Activated CD4-positive, alpha-beta T cell treated with anti-CD3 and anti-CD28 coated beads for 24 hours (primary cell): ENCODE measurements at places on chromosomes 3 and 15.

- DNase-seq = no peak
Observed at GRCh38 chr15:70459312-70459711, 304.0 kb downstream of the UACA start.

- no peak for DNase-seq
Observed at GRCh38 chr3:66409771-66410754, 90.8 kb downstream of the LRIG1 start.

DNA sequence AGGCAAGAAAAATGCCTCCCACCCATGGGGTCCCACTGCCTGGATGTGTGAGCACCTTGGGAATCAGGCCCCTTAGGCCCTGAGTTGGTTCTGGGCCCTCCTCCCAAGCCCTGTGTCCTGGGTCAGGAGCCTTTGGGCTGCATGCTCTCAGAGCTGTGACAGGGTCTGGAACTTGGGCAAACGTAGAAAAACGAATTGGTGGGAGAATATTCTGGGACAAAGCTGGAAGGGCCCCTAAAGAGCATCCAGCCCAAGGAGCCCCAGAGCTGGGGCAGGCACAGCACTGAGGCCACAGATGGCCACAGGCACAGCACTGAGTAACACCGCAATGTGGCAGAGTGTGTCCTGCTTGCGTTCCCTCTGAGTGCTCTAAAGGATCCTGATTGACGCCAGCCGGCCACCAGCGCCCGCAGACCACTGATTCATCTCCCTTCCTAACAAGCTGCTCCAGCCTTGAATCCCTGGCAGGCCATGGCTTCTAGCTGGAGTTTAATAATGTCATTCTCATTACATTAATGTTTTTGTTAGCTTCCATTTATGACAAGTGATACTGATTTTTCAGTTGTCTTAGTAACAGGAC, 18.6 kb upstream of the SEC13 start:
- no peak for DNase-seq

- no peak for DNase-seq
Observed at GRCh38 chr3:65928110-65928509, 110.6 kb downstream of the MAGI1 start.

- no peak for DNase-seq
Observed at GRCh38 chr15:101669744-101670143, 17.6 kb upstream of the TM2D3 start.

DNA sequence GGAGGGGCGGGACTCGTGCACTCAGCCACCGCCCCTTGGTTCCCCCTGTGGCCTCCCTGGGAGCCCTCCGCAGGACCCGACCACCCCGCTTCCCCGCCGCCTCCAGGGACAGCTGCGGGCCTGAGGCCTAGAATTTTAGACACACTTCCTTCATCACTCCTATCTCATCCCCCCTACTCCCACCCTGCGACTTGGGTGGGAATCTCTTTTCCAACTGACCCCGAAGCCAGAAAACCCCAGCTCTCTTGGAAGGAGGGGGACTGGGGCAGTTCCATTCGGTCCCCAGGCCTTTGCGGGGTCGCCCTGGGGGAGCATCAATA, 289 bp upstream of the TFDP2 start:
- no peak for DNase-seq

DNA sequence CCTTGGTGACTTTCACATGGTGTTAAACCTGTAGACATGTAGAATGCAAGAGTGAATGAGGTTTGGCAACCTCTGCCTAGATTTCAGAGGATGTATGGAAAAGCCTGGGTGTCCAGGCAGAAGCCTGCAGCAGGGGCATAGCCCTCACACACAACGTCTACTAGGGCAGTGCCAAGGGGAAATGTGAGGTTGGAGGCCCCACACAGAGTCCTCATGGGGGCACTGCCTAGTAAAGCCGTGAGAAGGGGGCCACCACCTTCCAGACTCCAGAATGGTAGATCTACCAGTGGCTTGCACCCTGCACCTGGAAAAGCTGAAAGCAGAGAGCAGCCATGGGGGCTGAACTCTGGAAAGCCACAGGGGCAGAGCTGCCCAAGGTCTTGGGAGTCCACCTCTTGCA, 241.2 kb downstream of the KLF13 start:
- DNase-seq = no peak

DNA sequence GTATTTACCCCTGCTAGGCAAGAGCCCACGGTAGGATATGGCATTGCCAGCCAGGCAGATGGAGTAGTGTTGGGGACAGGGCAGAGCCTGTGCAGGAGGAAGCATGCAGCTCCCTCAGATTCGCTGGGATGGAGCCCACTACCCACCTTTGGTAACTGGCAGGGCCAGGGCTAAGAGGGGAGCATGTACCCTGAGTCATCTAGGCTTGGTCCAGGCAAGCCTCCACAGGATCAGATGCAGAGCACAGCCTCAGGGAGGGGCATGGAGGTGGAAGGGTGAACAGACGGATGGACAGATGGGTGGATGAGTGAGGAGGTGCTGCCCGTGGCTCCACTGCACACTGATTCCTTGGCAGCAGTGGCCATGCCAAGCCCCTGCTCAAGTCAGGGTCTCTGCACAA, 33.0 kb downstream of the IL20RB start:
- no peak for DNase-seq

DNA sequence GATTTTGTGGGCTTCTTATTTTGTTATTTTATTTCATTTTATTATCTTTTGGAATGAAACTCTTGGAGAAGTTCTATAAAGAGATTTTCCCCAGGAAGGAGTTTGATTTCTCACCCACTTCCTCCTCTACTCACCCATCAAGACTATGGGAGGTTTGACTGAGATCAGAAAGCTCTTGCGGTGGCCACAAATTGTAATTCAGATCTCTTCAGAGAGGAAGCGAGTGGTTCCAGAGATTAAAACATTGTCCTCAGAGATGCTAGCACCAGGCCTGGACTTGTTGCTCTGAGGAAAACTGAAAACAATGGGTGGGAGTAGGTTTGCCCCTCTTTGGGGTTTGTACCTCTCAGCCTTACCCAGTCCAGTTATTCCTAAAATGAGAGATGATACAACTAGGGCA, 8.1 kb upstream of the MUC13 start:
- DNase-seq = no peak

DNA sequence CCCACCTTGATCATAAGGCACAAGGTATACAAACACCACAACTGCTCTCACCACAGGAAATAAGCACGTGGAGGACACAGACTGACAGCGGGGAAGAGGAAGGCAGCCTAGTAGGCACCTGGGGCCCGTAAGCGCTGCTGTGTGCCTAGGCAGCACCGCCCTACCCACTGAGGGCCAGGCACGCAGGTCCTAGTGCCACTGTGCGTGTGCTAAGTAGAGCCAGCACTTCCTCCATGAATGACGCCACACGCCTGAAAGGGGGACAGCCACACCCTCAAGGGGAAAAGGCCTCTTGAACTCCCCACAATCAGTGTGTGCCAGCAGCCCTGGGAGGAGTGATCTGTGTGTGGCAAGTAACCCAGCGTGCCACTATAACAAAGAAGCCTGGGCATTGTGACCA, 73.0 kb downstream of the ATP1B3 start:
- no peak for DNase-seq

GRCh38 chr15:72231833-72232478, 966 bp upstream of the PKM start:
- DNase-seq = no peak

- DNase-seq = no peak
Observed at GRCh38 chr3:55904716-55905115, 417.6 kb upstream of the WNT5A start.

GRCh38 chr15:98763179-98763578, 114.8 kb downstream of the IGF1R start:
- DNase-seq = no peak

- DNase-seq = no peak
Observed at GRCh38 chr3:128648940-128649663, 1.5 kb downstream of the RPN1 start.

- no peak for DNase-seq
Observed at GRCh38 chr15:84112025-84112424, 123.5 kb upstream of the GOLGA6L4 start.

DNA sequence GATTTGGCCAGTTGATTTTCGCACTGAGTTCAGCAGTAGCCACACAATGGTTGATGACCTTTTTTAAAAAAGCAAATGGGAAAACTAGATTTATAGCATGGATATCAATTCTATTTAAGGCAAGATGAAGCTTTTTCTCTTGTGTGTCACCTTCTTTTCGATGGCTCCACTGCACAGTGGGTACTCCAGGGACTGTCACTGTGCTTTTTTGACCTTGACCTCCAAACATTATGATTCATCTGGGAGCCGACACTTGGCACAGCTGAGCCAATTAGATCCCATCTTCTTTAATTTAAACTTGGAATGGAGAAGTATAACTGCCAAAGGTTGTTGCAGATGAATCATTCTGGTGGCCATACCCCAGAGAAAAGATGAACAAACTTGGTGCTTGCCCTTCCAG, 367.3 kb downstream of the EPHA6 start:
- DNase-seq = no peak

DNA sequence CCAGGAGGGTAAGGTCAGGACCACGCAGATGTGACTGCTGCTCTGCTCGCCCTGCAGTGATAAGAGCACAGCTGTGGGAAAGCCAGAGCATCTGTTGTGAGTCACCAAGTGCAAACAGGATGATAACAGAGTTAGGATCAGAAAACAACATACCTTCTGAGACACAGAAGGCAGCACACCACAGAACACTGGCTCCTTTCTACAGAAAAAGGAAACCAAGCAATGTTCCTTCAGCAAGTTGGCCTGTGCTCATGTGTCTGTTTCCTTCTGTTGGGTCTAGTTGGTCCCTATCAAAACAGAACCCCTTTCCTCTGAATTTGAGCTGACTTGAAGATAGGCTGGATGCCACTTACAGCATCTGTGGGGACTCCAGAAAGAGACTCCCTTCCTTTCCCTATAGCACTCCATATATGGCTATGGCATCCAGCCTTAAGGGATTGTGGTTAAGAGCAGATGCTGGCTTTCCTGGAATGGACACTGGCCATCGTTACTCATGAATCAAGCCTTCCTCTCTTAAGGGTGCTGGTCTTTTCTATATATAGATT, 440.7 kb upstream of the THBS1 start:
- DNase-seq = no peak

GRCh38 chr3:159239059-159239458, 437.2 kb downstream of the MFSD1 start:
- no peak for DNase-seq

DNA sequence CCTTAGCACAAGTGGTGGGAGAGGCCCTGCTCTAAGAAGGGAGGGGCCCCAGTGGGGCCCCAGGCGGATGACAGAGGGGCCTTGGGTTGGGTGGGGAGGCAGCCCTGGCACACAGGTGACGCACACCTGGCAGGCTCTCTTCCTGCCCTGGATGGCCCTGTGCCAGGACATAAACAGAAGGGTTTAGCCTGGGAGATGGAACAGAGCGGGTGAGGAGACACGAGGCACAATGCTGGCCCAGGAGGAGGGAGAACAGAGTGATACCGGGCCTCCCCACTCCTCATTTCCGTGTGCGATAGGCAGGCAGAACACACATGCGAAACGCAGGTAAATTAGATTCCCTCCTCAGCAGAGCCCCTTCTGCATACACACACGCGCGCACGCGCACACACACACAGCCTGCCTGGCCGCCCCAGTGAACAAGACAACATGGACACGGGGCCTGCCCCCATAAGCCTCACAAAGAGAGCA, 39.8 kb downstream of the IDH2 start:
- DNase-seq = no peak

- no peak for DNase-seq
Observed at GRCh38 chr3:131107637-131108433, 81.2 kb downstream of the NEK11 start.

- DNase-seq = peak; percentile 47
Observed at GRCh38 chr3:96813134-96813819, 1.1 kb upstream of the EPHA6 start.
